ENCODE measurements at places on chromosomes 6 and 20.

- no peak for DNase-seq
Observed at GRCh38 chr6:137283080-137283479, 63.9 kb upstream of the IFNGR1 start.

DNA sequence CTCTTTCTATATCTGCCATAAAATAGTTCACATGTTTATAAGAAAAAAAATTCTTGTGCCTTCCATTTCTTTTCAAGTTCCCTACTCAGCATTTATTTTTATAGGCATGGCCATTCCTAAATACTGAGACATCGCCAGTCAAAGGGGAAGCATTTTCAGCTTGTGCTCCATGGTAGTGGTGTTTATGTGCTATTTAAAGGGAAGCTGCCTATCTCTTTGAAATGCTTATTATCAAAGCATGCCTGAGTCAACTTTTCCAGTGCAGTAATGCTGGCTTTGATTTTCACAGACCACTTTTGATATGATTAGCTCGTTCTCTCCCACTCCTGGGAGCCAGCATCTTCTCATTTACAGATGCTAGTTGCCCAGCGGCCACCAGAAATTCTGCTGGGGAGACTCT is 124.1 kb upstream of the RIN2 start:
- DNase-seq: no peak

DNA sequence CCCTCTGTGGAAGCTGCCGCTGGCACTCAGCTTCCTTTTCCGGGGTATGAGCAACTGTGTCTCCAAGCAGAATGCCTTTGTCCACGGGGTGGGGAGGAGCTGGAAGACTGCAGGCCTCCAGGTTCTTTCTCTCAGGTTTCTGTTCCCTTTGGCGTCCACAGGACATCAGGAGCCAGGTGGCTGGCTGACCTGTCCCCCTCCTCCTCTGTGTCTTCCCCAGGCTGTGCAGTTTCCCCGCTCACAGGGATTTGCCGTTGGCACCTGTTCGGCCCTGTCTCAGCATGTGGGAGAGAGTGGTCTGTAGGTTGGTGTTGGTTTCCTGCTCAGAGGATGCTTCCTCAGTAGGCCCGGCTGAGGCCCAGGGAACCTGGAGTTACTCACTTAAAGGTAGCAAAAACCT is 43.5 kb downstream of the CDS2 start:
- peak; percentile 29 for DNase-seq

GRCh38 chr6:145643760-145644159 is 91.6 kb downstream of the EPM2A start:
- DNase-seq: no peak

DNA sequence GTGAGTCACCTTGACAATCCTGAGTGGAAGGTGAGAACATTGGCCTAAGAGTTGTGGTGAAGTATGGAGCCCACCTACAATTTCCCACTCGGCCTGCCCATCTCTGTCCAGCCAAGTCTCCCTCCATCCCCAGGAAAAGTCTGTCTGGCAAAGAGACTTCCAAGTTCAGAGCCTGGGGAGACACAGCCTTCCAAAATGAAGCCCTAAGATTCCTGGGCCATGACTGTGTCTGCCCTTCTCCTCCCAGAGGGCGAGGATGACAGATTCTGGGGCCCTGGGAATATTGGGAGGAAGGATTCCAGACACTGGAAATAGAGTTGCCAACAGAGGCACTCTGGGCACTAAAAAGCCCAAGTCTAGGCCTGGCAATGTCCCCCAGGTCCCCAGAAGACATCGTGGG is 176.8 kb downstream of the NFATC2 start:
- no peak for DNase-seq

DNA sequence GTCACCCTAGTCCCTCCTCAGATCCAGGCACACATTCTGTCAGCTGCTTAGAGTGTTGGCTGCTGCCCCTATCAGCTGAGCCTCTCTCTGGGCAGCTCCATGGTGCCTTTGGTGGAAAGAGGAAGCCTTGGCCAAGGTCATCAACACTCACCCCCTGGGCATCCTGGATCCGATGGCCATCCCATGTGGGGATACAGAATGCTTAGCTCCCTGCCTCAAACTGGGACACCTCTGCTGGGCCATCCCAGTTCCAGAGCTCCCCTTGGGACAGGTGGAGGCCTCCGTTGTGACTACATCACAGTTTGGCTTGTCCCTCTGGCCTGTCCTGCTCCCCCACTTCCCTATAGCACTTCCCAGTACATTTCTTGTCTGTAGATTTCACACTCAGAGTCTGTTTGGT is 45.6 kb downstream of the TOX2 start:
- DNase-seq: no peak

DNA sequence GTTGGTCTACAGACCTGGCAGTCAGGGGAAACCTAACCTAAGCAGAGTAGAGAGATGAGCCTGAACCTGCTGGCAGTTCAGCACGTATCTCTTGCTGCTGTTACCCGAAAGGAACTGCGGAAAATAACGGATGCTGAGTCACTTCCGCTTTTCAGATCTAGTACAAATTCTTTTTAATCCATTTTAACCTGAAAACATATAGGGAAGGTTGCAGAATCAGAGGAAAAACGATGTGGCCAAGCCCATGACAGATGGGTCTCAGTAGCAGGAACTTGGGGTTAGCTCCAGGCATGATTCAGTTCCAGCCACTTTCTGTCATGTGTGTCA is 351.9 kb upstream of the PRND start:
- no peak for DNase-seq

DNA sequence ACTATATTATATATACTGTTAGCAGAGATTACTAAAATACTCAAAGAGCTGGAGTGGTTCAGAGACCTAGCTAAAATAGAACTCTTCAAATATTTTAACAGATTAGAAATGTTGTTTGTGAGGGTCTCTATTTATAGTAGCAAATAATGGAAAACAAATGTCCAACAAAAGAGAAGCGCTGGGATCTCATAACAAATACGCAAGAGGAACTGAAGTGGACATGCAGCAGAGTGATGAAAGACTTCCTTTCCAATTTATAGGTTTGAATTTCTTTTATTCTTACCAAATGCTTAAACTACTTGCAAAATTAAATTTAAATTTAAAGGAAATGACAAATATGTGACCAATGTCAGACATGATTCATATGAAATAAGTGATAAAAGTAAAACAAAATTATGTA is 49.9 kb downstream of the PIGU start:
- DNase-seq: no peak

GRCh38 chr6:83928286-83928685 is 68.8 kb downstream of the CYB5R4 start:
- no peak for DNase-seq

DNA sequence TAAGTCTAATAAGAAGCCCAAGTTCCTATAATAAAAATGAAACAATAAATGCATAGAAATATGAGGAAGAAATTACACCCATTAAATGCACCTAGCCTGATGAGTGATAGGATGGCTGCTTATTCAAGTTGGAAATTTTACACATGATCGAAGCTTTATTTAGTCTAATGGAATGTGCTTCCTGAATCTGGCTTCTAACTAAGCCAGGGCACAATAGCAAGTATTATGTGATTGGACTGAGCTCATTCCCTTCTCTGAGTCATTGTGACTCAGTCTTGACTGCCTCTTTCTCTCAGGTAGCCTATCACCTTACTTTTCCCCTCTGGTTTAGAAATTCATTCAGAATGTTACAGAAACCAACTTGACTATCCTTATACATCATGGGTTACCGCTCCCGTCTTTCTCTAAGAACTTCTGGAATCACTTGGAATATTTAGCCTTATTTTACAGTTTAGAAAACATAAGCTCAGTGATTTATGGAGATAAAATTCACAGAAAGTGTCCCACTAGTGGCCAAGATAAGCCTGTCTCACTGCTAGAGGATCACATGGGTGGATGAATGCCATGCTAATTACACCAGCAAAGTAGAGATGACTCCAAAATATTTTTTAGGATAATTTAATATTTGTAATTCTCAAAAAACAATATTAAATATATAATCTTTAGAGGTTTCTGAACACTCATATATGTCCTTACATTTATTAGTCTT is 505.3 kb upstream of the JAG1 start:
- DNase-seq: no peak

GRCh38 chr20:34037121-34037520 is 43.4 kb downstream of the RALY start:
- DNase-seq: no peak

DNA sequence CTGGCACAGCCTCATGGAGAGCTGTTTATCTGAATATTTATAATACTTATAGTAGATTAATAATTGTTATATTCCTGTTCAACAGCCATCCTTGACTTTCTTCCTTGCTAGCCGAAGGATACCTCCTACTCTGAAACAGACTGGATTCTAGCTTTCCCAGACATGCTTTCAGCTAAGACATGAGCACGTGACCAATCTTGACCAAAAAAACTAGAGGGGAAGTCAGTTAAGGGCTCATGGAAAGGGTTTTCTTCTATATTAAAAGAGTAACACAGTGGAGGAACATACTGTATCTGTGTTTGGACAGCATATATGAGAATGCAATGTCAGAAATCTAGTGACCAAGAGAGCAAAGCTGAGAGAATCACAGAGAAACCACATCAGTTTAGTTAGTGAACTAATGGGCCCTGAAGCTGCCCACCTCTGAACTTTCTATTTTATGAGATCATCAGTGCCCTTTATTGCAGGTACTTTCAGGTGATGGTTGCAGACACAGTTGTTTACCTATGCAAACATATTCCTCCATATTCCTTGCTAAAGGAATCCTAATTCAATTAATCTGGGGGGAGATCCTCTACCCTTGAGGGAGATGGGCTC is 140.4 kb upstream of the SLC24A3 start:
- no peak for DNase-seq

GRCh38 chr20:38283236-38283635 is 20.7 kb upstream of the BPI start:
- DNase-seq: no peak

GRCh38 chr6:130034378-130035146 is 16.2 kb downstream of the L3MBTL3 start:
- no peak for DNase-seq

DNA sequence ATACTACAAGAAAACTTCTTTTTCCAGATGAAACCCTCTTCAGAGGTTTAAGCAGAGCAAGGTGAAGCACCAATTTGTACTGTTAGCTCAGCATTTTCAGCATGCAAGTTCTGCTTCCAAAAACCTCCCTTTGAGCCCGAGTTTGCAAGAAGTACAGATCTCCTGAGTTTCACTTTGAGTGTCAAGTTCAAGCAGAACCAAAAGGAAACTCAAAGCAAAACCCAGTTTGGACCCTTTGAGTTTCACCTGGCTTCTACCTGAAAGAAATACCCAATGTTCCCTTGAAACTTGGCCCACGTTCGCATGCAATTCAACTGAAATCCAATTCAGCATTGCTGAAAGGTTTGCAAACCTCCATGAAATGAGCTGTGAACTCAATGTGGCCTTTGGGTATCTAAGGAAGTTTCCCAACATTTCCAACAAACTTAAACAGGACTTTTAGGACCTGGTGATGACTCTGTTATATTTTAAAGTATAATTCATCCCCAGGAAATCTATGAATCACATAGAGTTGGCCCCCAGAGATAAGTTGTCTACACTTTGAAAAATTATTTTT is 62.9 kb upstream of the HBS1L start:
- no peak for DNase-seq

- DNase-seq: no peak
Observed at GRCh38 chr6:6596529-6597328, 8.2 kb downstream of the LY86 start.

DNA sequence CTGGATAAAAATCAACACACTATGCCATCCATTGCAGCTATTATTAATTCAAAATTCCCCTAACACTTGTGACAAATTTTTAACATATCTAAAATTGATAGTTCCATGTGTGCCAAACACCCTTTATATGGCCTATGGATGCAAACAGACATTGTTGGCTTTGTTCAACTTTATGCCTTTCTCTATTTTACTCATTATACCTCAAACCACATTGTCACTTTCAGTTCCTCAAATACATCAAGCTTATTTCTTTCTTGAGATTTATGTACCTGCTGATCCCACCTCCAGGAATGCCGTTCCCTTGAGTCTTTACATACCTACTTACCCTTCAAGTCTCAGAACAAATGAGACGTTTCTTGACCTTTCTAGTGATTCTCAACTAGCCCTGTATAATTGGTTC is 193.5 kb upstream of the PLN start:
- DNase-seq: no peak

GRCh38 chr6:46310196-46310595 is 139.4 kb upstream of the ENPP5 start:
- no peak for DNase-seq

- DNase-seq: peak; percentile 92
Observed at GRCh38 chr6:27687154-27688013, 214.5 kb upstream of the ZNF184 start.

DNA sequence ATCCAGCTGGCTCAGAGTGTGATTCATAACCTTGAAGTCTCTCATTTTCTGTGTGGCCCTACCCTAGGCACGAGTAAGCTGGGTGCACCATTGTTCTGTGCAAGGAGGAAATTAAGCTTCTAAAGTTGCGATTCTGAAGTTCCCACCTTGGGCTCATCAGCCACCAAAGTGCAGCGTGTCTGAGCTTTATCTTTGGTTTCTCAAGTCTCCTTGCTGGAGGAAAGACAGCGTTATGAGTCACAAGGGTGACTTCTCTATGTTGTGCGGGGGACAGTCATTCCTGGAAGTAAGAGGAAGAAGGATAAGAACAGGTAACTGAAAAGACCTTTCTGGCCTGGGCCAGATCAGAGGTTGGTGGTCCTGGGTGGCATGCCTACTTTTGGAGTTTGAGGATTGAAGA is 16.8 kb downstream of the MRAP2 start:
- no peak for DNase-seq

- no peak for DNase-seq
Observed at GRCh38 chr20:50368386-50368785, 141.8 kb upstream of the PTPN1 start.

DNA sequence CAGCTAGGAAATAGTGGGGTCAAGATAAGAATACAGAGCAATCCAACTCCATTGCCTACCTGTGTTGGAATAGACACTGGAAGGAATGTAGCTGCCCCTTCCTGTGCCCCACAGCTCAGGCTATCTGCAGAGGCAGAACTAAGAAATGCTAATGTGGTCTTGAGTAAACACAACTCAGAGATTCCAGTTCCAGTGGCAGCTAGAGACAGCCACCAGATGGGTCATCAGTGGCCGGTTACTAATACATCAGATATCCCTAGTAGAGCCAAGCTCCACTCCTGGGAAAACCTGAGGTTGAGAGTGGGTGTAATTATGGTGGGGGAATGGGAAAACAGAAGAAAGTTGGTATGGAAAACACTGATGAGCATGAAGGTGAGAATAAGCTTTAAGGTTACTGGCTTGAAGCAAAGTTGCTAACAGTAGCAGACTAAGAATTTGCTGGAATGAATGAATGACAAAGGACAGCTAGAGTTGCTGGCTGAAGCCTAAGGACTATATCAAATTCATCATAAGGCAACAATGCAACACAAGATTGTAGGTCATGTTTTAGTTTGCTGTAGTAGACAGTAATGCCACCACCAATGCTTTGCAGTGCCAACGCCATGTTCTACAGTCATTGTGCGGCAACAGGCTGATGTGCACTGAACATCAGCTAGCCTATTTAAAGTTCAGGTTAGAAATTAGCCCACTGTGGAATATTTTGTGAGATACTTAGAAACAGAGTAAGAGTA is 28.3 kb upstream of the FAM83C start:
- DNase-seq: no peak

- DNase-seq: no peak
Observed at GRCh38 chr6:124028117-124028516, 224.5 kb downstream of the NKAIN2 start.

Data from NCI-H345 (cell line).